HAP-1 (cell line): ENCODE measurements at places on chromosomes 6 and 20.

- no peak for DNase-seq
Measured at GRCh38 chr20:15812696-15813095, 760.6 kb downstream of the KIF16B start.

DNA sequence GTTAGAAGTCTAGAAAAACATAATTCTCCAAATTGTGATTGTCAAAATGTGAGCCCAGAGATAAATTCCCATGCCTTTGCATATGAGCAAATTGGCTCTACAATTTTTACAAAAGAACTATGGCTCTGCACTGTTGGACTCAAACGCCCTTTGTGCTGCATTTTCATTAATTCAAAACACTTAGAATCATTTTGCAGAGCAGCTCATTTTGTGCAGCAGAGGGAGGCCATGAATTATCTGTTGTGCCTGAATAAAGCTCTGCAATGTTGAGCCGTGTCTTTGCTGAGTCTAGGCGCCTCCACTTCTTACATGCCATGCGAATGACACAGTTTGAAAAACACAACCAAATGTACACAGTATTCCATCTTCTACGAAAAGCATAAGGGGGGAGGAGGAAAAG, 230.2 kb downstream of the PRKN start:
- no peak for DNase-seq

DNA sequence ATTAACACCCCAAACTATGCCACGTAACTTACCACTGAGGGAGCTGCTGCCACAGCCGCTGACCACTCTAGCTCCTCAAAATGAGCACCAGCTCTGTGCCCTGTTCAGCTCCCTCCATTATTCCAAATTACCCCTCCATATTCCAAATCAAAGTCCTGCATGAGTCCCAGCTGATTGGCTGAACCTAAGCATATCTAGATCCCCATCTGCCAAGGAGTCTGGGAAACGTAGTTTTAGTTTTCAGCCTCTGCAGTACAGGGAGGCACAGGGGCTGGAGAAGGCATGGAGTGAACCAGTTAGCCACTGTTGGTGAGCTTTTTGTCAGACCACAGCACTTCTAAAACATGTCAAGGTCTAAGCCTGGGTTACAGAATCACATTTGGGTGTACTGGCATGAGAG, 15.9 kb downstream of the UNC5CL start:
- DNase-seq: no peak

GRCh38 chr6:112036088-112036637, 17.7 kb upstream of the CCN6 start:
- no peak for DNase-seq

GRCh38 chr6:31681135-31681671, 336 bp upstream of the LY6G5C start:
- peak; percentile 63 for DNase-seq

DNA sequence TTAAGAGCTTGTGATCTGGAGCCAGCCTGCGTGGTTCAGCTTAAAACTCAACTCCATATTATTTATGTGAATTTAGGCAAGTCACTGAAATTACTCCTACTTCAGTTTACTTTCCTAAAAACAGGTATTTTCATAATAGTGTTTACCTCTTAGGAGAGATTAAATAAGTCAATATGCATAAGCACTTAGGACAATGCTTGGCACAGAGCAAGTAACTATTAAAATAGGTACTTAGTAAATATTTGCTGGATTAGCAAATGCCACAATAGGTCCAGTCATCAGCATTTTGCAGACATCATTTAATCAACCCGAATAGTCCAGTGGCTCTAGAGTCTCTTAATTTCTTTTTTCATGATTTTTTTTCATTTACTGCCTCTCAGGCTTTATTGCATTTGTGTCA, 78.6 kb upstream of the PTPRK start:
- DNase-seq: no peak

DNA sequence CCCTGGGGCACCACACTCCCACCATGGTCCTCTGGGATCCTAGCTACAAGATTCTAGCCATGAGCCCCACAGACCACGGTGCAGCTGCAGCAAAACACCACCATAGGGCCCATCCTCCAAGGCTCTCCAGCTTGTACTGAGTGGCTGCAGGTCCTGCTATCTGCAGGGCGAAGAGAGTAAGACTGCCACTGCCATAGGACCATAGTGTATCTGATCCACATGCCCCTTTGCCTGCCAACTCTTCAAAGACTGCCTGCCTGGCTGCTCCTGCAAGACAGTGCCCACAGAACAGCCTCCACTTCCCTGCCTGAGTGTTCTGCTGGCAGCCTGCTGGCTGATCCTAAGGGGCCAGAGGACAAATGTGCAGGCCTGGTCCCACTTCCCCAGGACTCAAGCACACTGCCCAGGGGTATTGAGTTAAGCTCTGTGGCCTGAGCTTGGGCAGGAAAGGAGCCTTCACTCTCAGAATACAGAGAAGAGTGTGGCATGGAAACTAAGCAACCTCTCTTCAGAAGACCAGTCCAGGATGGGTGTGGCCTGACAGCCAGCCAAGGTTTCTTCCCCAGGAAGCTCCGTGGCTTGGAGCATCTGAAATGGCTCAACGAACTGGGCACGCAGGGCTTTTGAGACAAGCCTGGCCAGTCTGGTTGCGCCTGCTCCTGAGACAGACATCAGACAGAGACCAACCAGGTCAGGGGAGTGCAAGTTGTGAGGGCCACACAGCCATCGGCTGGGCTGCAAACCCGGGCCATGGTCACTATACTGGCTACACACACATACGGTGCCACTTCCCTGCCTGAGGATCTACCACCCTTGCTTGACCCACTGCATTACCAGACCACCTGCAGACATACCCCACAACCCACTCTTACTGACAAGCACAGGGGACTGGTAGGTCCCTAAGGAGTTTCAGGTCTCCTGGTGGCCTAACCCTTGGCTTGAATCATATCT, 54.5 kb downstream of the RNGTT start:
- DNase-seq: no peak

- DNase-seq: no peak
Measured at GRCh38 chr20:7085467-7085866, 318.0 kb downstream of the BMP2 start.

- DNase-seq: no peak
Measured at GRCh38 chr6:34979218-34979617, 90.2 kb downstream of the ANKS1A start.

DNA sequence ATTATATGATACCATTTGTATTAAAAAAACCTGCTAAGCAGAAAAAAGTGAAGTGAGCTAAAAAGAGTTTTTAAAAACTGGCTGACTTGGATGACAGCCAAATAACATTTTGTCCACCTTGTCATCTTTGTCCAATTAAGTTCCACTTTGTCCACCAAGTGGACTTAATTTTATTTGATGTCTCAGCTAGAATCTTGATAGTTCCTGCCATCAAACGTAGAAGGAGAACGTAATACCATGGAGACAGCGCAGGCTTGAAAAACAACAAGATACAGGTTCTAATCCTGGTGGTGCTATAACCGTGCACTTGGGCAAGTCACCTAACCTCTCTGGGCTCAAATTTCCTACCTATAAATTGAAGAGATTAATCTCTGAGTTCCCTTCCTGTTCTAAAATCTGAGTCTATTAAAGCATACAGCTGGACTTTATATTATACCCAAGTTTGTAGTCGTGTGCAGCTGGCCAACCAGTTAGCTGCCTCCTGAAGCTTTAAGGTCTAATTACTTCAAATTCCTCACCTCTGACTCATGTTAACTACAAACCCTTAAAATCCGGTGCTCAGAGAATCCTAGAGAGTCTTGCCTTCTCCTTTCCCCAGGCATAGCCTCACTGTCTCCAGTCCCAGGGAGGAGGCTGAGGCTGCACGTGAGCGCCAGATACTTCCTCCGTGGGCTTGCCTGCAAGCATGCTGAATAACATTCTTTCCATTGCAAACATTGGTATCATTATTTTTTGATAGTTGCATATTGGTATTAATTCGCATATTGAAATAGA, 16.8 kb downstream of the TMEM244 start:
- no peak for DNase-seq

DNA sequence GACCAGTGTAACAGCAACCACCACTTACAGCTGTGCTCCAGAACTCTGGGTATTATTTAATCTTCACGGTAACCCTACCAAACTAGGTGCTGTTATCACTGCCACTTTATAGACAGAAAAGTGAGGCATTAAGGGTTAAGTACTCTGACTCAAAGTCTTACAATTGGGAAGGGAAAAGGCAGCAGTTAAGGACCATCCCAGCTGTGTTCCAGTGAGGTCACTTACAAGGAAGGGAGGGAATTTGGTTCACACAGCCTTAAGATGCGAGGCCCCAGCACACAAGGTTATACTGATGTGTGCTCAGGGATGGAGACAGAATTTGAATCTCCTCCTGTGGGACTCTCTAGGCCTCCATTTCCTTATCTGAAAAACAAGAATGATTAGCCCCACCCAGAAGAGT, 46.7 kb downstream of the TRERF1 start:
- DNase-seq: no peak

DNA sequence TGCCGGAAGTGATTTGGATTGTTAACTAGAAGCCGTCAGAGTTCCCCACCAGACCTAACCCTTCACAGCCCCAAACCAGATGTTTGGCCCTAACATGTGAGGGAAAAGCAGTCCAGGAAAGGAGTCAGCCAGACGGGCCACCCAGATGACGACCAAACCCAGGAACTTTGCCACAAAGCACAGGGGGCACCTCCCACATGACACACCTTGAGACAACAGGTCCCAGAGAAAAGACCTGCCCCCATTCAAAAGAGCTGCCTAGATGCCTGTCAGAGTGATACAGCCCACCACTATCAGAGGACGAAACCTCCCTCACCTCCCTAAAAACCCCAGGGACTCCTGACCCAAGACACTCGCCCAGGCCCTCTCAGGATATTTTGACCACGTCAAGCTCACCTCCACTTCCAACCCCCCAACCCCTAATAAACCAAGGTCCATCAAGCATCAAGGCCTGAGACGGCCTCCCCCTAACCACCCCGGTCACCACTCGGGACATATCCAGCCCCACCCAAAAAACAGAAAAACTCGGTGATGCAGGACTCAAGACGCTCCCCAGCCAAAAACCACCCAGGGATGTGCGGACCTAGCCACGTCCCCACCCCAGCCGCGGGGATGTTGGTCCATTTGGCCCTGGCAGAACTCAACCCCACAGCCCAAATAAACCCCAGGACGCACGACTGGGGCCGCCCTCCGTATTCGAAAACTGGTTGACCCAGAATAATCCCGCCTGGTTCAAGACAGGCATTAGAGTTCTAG, 662 bp downstream of the ZNF343 start:
- no peak for DNase-seq

DNA sequence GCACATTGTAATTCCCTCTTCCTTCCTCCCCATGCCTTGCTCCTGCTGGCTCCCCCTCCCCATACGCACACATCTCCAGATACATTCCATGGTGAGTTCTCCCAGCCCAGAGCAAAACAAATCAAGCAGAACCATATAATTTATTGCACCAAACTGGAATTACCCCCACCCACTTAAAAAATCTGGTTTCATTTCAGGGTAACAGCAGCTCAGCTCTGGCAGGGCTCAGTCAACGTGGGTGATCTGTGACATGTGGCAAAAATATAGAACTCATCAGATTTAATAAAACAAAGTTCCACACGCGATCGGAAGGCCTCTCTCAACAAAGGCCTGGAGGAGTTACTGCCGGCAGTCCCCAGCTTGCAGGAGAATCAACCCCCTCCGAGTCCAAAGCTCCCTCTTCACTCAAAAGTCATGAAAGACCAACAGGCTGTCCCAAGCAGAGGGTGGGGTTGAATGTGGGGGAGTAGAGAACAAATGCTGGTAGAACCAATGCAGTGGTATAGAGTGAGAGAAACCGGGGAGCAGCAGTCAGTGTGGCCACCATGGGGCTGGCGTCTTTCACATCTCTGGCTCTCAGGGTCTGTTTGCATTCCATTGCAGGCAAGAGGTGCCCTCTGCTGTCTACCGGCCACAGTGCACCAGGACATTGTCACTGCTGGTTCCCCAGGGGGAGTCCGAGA, 323.3 kb upstream of the NT5E start:
- no peak for DNase-seq

GRCh38 chr6:35370124-35370741, 27.9 kb downstream of the PPARD start:
- DNase-seq: no peak

- DNase-seq: no peak
Measured at GRCh38 chr6:42222448-42222847, 4.8 kb upstream of the MRPS10 start.

DNA sequence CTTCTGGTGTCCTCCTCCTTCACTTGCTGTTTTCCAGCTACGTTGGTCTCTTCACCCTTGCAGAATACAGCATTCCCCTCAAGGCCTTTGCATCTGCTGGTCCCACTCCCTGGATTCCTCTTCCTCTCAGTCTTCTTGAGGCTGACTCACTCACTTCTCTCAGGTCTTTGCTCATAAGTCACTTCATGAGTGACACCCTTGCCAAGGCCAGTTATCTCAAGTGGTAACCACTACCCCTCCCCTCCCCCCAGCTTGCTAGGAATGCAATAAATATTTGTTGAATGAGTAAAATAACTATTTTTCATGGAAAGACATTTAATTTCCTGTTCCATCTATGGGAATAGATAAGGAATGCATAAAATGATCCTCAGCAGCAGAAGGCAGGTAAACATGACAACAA, 131.7 kb downstream of the PLCB4 start:
- DNase-seq: no peak

DNA sequence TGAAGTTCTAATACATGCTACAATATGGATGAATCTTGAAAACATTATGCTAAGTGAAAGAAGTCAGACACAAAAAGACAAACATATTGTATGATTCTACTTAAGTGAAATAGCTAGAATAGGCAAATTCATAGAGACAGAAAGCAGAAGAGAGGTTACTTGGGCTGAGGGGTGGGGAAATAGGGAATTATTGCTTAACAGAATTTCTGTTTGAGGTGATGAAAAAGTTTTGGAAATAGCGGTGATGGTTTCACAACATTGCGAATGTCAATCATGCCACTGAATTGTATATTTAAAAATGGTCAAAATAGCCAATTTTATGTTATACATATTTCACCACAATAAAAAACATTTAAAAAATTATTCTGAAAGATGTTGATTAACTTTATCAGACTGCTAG, 6.1 kb downstream of the SLC26A8 start:
- DNase-seq: no peak

DNA sequence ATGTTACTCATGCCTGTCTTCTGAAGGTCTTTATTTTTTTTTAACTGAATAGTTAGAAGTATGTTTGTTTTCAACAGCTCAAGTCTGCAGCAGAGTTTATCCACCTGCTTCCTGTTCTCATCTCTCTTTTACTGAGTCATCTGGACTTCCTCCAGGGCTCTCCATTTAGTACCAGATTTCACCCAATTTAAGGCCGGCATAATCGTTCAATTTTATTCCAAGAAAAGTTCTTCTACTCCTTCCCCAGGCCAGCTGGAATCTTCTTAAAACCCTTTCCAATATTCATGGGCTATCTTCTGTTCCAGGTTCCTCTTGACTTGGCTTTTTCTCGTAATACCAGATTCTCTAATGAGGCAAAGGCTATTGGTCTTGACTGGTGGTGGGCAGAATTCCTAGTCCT, 79.0 kb upstream of the LAMA2 start:
- no peak for DNase-seq

- no peak for DNase-seq
Measured at GRCh38 chr6:142213402-142213801, 66.3 kb downstream of the VTA1 start.

- no peak for DNase-seq
Measured at GRCh38 chr6:31727717-31728671, 1.1 kb downstream of the DDAH2 start.

- no peak for DNase-seq
Measured at GRCh38 chr6:11366183-11366933, 133.9 kb upstream of the NEDD9 start.
